ENCODE measurements at places on chromosomes 1 and 21.
A peak's percentile ranks its signal among the peaks of the same experiment; 100 is the strongest.

- no peak for DNase-seq
These were observed 17.5 kb downstream of the LRRC41 start for GRCh38 chr1:46285730-46286477.

DNA sequence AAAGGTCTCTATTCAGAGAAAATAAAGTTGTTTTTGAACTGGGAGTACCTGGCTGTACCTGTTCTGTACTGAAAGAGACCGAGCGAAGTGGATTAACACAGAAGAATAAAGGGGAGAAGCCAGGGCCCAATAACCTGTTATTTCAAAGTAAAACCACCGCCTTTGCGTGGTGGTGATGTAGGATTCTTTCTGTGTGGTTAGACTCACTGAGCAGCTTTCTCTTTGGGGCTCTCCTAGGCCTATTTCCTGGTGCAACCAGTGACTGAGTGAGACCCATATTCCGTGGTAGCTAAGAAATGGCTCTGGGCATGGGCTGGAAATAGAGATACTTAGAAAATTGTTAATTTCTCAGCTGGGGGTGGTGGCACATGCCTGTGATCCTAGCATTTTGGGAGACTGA, 99.9 kb downstream of the XCL2 start:
- DNase-seq: no peak

GRCh38 chr1:225448146-225448805, 20.4 kb upstream of the LBR start:
- DNase-seq: no peak

DNA sequence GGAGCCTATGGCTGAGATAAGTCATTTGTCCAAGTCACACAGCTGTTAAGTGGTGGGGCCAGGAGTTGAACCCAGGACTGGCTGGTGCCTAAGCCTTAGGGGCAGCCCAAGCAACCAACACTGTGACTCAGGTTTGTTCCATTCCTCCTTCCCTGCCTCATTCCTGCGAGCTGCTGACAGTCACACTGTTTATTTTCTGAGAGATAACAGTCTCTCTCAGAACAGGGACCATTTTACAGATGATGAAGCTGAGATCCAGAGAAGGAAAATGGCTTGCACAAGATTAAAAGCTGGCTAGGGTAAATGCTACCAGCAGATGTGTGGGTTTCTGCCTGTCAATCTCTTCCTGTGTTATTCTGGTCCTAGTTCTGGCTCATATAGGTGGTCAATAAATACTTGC, 24.3 kb upstream of the TCEA3 start:
- no peak for DNase-seq

- peak; percentile 94 for DNase-seq
These were observed 21.9 kb upstream of the PIK3CD start for GRCh38 chr1:9629445-9630201.

DNA sequence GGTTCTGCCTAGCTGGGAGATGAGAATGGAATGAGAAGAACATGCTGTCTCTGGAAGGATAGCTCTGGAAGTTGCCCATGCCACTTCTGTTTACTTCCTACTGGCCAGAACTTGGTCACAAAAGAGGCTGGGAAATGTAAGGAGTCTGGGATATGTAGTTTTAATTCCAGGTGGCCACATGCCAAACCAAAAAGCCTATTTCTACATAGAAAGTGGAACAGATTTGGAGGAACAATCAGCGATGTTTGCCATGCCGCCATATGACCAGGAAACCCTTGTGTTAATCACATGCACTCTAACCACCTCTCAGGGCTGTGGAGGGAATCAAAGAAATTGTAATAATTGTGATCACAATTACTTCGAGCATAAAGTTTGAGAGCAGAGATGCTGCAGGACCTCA, 10.0 kb upstream of the OLIG2 start:
- DNase-seq: no peak

- DNase-seq: no peak
These were observed 38.2 kb downstream of the CRYAA start for GRCh38 chr21:43207043-43207315.

DNA sequence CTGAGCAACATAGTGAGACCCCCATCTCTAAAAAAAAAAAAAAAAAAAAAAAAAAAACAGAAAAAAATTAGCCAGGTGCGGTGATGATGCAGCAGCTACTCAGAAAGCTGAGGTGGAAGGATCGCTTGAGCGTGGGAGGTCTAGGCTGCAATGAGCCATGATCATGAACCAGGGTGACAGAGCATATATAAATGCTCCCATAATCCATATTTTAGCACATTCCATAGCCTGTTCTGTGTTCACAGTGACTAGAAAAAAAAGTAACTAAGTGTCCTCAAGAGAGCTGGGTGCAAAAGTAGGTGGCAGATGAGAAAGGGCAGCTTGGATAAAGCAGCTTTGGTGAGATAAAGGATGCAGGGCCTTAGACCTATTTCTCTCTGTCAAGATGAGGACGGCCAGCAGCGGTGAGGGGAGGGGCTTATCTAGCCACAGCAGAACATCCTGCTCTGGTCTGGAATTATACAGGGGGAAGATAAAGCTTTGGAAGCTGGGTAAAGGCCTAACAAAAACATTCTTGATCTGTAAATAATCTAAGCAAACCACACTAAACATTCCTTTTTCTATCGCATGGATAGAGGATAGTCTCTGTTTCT, 205.3 kb downstream of the DAB1 start:
- no peak for DNase-seq

DNA sequence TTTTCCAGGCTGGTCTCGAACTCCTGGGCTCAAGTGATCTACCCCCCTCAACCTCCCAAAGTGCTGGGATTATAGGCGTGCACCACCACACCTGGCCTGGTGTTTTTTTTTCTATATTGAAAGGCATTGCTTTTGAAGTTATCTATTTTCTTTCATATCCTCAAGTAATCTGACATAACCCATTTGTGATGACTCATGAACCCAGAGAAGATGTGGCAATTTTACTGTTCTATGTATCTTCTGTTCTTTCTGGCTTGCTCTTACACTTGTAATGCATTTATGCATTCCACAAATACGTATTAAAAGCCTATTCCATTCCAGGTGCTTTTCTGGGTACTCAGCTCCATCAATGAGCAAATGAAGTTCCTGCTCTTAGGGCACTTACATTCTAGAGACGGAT, 29.9 kb upstream of the ERRFI1 start:
- no peak for DNase-seq

GRCh38 chr1:187013582-187014200, 184.9 kb downstream of the PLA2G4A start:
- DNase-seq: no peak

- DNase-seq: no peak
These were observed 124.3 kb downstream of the LACTBL1 start for GRCh38 chr1:22848405-22848804.

DNA sequence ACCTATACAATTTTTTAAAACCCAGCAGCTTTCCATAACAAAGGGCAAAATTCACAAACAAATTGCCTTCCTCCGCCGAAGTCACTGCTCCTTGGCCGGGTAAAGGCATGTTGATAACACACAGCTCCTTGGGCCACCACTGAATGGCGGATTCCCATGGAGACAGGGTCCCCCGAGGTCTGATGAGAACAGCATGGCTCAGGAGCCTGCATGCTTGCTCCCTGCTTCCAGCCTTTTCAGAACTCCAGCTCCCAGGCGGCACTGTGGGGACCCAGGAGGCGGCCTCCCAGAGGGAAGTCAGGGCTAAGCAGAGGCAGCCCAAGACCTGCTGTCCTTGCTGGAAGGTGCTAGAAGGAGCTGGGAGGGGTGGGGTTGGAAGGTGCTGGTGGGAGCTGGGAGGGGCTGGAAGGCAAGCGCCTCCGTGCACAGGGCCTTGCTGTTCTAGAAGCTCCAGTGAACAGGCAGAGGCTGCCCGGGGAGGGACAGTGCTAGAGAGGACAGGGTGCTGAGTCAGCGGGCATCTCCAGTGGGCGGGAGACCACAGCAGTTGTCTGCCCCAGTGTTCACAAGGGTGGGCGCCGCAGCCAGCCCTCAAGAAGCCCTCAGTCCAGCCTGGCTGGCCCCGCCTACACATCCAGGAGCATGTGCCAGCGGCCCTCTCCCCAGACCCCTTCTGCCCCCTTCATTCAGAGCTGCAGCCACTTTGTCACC, 35.1 kb downstream of the PRDM16 start:
- no peak for DNase-seq

- no peak for DNase-seq
These were observed 19.0 kb downstream of the KDM4A start for GRCh38 chr1:43668956-43669355.

DNA sequence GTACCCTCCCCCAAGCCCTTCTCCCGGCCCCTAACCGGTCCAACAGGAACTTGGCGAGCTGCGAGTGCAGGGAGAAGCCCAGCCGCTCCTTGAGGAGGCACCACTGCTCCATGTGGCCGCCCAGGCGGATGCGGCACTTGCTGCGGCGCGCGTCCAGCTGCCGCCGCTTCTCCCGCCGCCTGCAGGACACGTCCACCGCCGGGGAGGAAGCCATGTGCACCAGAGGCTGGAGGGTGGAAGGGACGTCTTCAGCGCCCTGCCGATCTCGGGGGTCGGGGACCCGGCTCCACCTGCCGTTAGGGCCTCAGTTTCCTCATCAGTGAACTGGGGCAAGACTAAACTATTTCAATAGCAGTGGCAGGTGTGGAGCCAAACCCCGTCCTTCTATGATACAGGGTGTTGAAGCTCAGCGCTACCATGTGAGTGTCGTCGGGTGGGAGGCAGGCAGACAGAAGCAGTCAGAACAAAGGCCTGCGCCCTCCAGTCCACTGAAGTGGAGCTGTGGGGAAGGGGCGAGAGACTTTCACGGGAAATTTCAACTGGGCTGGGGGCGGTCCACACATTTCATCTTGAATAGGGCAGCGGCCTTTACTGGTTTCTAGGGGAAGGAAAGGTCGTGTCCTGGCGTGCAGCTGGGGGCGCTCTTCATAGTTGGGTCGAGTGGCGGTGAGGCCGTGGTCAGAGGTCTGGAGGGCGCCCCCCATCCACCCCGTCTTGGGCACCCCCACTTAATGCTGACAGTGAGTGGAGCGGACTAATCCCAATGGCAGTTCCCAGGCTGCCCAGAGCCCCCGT, 592 bp downstream of the ZNF692 start:
- DNase-seq: peak; percentile 69

DNA sequence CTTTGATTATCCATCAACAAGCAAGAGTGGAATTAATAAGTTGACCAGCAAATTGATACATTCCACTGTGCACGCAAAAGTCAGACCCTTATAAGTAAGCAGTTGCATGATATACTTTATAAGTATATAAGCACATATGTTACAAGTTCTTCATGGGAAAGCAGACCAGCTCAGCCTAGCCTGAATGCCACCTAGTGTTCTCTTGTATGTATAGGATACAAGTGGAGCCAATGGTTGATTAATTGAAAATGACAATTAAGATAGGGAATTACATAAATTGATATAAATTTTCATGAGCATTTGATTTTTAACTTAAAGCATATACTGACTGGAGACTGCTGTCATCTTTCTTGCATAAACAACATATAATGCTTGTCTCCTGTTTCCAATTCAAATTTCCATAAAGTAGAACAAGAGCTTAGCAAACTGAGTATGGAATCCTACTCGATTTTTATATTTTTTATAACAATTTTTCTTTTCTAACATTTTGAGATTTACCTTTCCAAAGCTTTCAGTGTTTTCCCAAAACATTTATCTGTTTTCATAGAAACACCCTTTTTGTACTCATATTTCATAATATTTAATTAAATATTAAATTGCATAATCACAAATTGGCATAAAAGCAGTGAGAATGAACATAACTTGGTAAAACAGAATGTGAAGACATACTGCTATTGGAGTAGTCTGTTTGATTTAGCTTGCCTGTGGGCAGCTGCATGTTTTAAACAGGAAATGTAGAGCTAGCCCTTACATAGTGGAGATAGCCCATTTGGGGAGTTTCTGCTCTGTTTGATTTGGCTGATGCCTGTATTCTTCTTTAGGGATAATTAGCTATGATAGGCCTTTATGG, 62.8 kb downstream of the MAGI3 start:
- peak; percentile 47 for DNase-seq

GRCh38 chr1:180169640-180170195, 15.0 kb downstream of the QSOX1 start:
- no peak for DNase-seq

- DNase-seq: no peak
These were observed 9.1 kb downstream of the MRAP start for GRCh38 chr21:32307706-32308105.

DNA sequence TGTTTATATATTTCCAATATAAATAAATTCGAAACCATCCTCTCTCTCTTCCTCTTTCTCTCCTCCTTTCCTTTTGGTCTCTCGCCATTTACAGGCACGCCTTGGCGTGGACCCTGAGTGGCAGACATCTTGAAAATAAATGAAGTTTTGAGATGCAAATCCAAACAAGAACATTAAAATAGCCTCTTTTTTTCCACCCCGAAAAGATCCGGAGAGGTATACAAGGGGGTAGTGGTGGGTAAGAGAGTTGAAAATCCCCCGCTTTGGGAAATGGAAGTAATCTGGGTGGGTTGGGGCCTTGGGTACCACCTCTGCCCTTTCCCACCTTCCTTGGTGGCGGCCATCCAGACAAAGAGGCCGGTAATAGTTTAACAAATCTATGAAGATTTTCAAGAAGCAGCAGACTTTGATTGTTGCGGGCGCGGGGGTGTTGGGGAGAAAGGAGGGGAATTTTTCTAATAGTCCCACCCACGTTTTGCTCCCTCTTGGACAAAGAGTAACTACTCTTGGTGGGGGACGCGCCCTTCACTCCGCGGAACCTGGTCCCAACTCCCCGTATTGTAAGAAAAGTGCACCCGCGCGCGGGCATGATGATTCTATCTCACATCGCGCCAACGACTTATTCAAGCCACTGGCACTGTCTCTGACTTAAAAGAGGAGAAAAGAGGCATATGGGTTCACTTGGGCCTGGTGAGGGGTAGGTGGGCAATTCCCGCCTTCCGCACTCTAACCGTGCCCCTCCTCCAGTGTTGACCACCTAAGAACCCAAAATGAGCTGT, 4.0 kb upstream of the FOXD3 start:
- DNase-seq: no peak

DNA sequence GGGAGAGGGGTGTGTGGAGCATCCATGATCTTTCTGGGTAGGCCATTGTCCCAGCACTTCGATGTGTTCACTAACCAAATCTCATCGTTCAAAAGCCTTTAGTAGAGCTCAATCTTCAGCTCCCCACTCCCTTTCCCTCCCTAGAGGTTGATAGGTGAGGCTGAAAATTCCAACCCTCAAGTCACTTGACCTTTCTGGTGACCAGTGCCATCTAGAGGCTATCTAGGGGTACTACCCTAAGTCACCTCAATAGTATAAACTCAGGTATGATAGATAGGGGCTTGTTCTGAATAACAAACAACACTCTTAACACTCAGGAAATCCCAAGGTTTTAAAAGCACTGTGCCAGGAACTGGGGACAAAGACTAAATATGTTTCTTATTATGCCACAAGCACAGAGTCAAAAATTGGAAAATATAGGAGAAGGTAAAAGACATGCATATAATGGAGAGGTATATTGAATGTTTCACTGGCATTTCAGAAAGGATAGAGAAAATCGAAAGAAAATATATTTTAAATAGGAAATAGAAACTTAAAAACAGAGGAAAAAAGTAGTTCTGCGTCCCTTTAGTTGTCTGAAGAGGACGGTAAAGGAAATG, 42.9 kb upstream of the CD53 start:
- peak; percentile 38 for DNase-seq

- DNase-seq: peak; percentile 79
These were observed 4.1 kb downstream of the AXDND1 start for GRCh38 chr1:179369751-179370341.

Data from AML-193 (cell line).